Activated CD4-positive, alpha-beta T cell treated with anti-CD3 and anti-CD28 coated beads, Interleukin-2, amount 50 U/mL, for 24 hours (primary cell): ENCODE measurements at places on chromosomes 4 and X.

DNA sequence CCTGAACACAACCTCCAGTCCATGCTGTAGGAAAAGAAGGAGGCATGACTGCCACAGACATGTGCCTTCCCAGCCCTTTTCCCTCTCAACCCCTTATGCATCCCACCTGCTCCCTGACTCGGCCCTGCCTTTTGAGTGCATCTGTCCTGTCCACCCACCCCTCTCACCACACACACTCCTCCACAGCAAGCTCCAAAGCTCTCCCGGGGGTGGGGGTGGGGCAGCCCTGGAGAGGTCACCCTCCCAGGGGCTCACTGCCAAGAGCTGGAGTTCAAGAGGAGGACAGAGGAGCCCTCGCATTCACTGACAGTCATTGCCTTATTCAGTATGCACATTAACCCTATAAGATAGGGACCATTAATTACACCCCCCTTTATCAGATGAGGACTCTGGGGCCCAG lies 46.6 kb upstream of the MAMLD1 start:
- no peak for DNase-seq

DNA sequence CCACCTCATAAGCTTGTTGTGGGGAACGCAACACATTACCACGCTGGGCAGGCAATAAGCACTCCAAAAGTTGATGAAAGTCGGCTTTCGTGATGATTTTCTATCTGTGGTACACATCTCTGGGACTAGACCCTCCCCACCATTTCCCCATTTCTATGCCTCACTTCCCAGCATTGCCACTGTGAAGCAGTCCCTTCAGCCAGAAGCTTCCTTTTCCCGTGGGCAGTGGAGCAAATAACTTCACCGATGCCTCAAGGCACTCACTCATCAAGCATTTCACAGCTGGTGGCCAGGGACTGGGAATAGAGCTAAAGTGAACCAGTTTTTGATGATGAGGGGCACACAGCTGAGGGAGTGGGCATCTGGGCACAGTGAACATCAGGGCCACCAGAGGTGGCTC lies 18.9 kb downstream of the C4orf50 start:
- DNase-seq: no peak

DNA sequence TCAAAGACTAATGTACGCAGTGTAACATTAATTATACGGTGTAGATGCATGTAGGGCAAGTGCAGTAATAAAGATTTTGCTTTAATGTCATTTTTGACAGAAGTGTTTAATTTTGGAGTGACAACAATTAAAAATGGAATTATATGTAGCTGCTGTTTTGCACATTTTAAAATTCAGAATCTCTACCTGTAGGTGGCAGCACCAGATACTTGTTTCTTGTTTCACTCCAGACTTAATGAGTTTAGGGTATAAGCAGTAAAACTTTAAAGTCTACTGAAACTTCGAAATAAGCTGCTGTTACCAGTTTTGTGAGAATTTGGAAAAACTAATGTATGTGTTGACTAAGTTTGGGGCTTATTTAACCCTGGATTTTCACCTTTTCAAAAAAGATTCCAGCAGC lies 144.9 kb downstream of the POLA1 start:
- DNase-seq: no peak

DNA sequence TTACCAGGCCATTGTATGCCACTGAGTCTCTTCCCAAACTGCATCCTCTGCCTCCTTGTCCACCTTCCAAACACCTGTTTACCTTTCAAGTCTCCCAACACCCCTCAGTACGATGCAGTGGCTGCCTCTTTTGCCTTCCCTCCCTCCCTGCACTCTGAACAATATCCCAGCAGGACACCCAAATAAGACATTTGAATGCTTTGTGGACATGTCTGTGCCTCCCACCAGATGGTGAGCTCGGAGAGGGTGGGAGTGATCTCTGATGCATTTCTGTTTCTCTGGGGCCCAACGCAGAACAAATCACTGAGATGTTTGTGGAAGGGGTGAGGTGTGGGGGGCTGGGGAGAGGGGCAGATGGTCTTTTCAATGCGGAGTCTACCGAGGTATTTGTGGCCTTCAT lies 33.4 kb downstream of the PJA1 start:
- DNase-seq: no peak

DNA sequence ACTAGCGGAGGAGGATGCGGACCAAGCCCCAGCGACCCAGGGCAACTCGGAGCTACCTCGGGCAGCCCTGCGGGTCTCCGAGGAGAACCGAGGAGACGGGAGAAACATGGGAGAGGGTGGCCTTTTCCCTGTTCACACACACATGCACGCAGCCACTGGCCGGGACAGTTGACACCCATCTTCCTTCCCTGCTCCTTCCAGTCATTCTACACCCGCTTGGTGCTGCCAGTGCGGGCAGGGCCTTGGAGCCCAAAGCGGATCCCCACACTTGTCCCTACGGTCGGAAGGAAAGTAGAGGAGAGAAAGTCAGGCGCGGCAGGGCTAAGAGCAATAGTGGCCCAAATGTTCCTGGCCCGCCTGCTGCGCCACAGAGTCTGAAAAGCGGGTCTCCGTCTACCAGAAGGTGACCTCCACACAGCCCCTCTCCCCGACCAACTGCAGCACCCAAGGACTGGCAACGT lies 1.1 kb upstream of the PPP3CA start:
- no peak for DNase-seq

- no peak for DNase-seq
Measured at GRCh38 chrX:128106630-128107029, 54.4 kb upstream of the ACTRT1 start.

GRCh38 chr4:134057356-134057755 lies 144.2 kb downstream of the PABPC4L start:
- DNase-seq: no peak

DNA sequence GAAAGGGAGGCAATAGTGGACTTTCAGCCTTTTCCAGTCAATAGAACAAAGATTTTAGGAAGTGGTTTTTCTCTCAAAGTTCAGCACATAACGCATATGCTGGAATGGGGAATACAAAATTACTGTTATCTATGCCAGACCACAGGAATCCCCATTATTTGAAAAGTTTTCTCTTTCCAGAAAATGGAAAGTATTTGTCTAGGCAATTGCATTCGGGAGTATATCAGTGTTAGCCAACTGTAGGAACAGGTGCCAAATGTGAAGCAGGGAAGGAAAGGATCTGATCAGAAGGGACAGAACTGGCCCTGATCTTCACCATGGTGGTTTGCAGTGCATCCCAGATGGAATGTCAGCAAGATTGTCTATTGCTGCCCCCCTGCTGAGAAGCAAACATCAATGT lies 213.6 kb downstream of the CPE start:
- DNase-seq: no peak

GRCh38 chr4:171594293-171594692 lies 218.9 kb upstream of the GALNTL6 start:
- DNase-seq: no peak

GRCh38 chr4:111678908-111679307 lies 466.3 kb upstream of the FAM241A start:
- DNase-seq: no peak

DNA sequence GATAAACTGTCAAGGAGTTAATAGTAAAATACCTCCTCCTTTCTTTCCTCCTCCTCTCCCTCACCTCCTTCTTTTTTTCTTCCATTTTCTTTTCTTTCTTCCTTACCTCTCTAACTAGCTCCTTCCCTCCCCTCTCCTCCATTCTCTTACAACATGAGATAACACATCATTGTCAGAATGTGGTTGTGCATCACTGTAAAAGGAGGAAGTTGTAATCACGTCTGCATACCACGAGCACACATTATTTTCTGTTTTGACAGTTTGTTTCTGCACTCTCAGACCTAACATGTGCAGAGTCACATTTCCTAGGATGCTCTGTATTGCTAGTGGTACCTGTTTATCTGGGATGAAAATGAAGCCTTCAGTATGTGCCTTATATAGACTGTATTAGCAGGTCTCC lies 9.1 kb downstream of the SLIT2 start:
- DNase-seq: no peak

GRCh38 chr4:185566972-185567371 lies 31.7 kb upstream of the PDLIM3 start:
- no peak for DNase-seq

GRCh38 chr4:150264595-150265161 lies 186.4 kb downstream of the DCLK2 start:
- DNase-seq: no peak

DNA sequence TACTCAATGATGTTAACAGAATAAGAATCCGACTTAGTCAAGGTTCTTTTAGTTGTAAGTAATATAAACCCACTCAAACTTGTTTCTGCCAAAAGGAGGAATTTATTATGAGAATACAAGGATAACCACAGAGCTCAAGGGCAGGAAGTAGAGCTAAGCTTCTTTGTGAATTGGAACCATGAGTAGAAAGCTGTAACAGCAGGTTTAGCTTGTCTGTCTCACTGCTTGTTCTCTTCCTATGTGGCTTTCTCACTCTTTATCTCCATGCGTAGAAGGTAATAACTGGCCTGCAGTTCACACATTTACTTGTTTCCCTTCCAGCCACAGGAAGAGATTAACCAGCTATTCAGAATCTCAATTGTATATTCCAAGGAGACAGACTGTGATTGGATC lies 378.3 kb downstream of the PPP1R2C start:
- DNase-seq: no peak

- no peak for DNase-seq
Measured at GRCh38 chrX:75623535-75623934, 100.7 kb upstream of the ZDHHC15 start.

DNA sequence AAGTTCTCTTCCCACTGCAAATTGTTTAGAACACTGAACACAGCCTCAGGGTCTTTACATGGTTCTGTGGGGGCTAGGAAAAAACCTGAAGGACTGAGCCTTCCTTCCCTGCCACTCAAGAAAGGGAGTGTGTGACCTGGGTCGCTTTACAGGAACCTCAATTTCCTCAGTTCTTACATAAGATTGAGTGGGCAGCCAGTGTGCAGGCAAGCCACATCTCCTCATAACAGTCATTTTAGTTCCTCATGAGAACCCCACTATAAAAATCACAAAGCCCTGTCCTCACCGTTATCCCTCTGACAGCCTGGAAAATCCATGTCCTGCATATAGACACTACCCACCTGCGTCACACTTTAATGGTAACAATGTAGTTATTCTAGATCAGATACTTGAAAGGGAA lies 2.1 kb upstream of the ETDC start:
- DNase-seq: no peak

GRCh38 chrX:80812176-80812575 lies 2.5 kb upstream of the BRWD3 start:
- no peak for DNase-seq

GRCh38 chr4:189511581-189511980 lies 429.1 kb upstream of the FRG1 start:
- no peak for DNase-seq

GRCh38 chrX:44261286-44261685 lies 82.2 kb downstream of the EFHC2 start:
- no peak for DNase-seq

DNA sequence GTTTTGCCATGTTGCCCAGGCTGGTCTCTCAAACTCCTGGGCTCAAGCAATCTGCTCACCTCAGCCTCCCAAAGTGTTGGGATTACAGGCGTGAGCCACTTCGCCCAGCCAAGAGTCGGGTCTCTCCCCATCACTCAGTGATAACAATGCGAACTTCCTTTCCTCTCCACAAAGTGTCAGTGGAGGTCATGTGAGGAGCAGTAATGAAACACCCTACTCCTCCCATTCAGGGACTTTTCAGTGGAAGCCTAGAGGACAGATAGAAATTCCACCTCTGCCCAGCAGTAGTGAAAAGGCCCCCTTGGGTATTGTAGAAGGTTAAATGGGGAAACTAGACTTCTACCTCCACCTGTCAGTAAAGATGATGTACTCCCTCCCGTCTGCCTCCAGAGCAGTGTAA lies 141.9 kb upstream of the STK26 start:
- no peak for DNase-seq

- DNase-seq: no peak
Measured at GRCh38 chr4:47525154-47525819, 40.2 kb downstream of the ATP10D start.

- no peak for DNase-seq
Measured at GRCh38 chr4:74054483-74055047, 16.1 kb upstream of the CXCL3 start.

GRCh38 chrX:135944486-135944885 lies 29.3 kb downstream of the MMGT1 start:
- DNase-seq: no peak
